ENCODE measurements at places on chromosomes 2 and 18. TPM values are rescaled to one million over a fixed set of nuclear protein-coding genes. Genes with fewer than 3 reads are reported as not detected.

Gene OST4
- total RNA-seq = 195 TPM

Gene SESTD1
- total RNA-seq = 66.1 TPM

Gene SOX11
- total RNA-seq = not detected

Gene CHN1
- total RNA-seq = 1.4 TPM

Gene TMEM200C
- total RNA-seq = not detected

Gene ACTR2
- total RNA-seq = 270 TPM

Gene IGFBP5
- not detected for total RNA-seq

Gene ZNF396
- total RNA-seq = 3.2 TPM

Gene UGT1A8
- total RNA-seq = not detected

Gene ABHD3
- 27.6 TPM for total RNA-seq

Gene WIPF1
- total RNA-seq = 377 TPM

Gene TIGD1
- 13.6 TPM for total RNA-seq

- DNase-seq = no peak
Observed at GRCh38 chr2:181241366-181241765, 215.8 kb upstream of the ITGA4 start.

DNA sequence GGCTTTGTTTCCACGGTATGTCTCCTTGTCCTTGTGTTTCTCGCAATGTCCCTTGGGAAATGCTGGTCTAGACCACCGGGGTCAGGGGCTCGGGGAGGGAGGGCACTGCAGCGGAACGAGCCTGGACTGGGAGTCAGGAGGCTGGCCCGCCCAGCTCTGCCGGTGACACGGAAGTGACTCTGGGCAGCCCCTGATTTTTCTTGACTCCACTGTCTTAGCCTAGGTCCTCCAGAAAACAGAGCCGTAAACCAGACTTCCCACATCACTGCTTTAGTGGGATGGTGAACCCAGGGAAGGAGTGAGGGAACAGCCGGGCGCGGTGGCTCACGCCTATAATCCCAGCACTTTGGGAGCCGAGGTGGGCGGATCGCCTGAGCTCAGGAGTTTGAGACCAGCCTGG, 144.2 kb downstream of the ASB1 start:
- no peak for DNase-seq

DNA sequence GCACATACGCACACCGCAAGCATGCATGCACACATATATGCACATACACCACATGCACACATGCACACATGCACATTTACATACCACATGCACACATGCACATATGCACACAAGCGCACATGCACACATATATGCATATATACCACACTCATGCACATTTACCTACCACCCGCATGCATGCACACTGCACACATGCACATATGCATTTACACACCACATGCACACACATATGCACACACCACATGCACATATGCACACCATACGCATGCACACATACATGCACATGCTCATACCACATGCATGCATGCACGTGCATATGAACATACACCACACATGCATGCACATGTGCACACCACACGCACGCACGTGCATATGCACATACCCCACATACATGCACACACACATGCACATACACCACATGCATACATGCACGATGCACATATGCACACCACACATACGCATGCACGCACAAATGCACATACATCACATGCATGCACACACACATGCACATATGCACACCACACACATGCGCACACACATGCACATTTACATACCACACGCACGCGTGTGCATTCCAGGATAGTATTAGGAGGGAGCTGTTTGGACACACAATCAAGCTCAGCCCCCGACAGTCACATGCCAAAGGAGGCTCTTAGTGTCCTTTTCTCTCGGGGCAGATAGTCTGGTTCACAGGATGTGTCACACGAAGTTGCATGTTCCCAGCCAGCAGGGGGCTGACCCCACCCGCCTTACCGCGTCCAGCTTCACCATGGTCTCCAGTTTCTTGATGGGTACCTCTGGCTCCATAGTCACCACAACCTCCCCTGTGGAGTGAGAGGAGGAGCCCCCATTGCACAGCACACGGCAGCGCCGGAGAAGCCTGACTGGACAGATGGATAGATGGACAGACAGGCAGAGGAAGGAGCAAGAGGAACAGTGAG, 5.9 kb downstream of the OTOF start:
- DNase-seq = no peak

- DNase-seq = no peak
Observed at GRCh38 chr2:74043345-74044329, 58.9 kb downstream of the TET3 start.

DNA sequence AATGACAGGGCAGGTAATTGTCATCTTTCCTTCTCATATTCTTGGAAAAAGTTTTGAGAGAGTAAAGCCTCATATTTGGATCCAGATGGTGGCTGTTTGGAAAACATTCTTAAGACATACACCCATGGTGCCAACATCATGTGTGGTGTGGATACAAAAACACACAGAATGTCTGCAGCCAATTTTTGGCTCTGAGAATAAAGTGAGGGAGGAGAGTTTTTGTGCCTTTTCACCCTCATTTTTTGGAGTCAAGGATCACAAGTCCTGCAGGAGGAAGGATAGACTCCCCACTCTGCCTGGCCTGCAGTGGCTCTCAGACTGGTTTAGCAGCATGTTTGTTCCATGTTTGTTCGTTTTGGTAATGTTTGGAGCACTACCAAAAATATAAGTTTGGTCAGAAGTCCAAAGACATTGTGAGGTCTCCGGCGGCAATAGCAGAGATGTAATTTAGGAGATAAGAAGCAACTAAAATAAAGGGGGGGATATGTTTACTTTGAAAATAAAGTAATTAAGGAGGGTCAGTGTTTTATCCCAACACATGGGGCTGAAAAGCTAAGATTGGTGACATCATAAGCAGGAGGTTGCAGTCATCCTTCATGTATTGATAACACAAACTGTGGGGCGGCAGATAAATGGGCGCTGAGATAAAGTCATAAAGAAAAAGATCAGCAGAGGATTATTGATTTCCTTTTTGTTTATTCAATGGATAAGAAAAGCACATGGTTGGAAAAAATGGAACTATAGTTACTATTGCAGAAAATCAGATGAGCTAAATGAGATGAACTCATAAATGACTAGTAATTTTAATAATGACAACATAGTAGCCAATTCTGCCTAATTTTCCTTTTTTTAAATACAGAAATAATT, 655 bp downstream of the NOSTRIN start:
- DNase-seq = no peak

GRCh38 chr18:13452871-13453680, 234.5 kb downstream of the LDLRAD4 start:
- DNase-seq = no peak

DNA sequence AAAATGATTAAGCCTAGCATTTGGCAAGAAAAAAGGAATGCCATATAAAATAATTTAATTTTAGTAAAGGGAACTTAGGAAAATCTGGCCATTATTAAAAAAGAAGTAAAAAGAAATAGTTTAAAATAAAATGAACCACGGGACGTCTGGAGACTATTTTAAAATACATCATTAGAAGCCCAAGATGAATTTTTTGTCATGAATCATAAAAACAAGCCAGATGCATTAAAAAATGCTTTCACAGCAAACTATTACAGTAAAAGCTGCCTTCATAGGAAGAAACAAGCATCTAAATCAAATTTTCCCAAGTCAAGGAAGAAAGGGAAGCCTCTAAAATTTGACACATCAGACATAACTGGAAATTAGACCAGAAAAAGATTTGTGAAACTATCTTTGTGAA, 33.0 kb downstream of the COL5A2 start:
- no peak for DNase-seq

GRCh38 chr2:216887138-216887537, 27.3 kb upstream of the TNP1 start:
- no peak for DNase-seq

DNA sequence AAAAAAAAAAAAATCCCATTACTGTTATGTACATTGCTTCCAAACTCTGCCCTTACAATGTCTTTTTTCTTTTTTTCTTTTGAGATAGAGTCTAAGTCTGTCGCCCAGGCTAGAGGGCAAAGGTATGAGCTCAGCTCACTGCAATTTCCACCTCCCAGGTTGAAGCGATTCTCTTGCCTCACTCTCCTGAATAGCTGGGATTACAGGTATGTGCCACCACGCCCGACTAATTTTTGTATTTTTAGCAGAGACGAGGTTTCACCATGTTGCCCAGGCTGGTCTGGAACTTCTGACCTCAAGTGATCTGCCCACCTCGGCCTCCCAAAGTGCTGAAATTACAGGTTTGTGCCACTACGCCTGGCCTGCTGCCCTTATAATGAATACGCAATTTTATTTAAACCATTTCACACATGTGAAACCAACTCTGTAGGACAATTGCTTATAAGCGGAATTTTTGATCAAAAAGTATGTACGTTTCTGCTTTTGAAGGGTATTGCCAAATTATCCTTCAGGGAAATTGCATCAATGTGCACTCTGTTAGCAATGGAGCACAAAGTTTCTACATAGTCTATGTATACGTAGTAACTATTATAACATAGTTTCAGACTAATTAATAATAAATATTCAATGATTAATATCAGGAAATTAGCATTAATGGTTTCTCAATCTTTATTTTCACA, 55.7 kb upstream of the ACTR3 start:
- no peak for DNase-seq

GRCh38 chr18:74598350-74599001, 806 bp downstream of the ZNF407 start:
- peak; percentile 85 for DNase-seq

- DNase-seq = no peak
Observed at GRCh38 chr2:53234548-53234903, 533.1 kb upstream of the CHAC2 start.

DNA sequence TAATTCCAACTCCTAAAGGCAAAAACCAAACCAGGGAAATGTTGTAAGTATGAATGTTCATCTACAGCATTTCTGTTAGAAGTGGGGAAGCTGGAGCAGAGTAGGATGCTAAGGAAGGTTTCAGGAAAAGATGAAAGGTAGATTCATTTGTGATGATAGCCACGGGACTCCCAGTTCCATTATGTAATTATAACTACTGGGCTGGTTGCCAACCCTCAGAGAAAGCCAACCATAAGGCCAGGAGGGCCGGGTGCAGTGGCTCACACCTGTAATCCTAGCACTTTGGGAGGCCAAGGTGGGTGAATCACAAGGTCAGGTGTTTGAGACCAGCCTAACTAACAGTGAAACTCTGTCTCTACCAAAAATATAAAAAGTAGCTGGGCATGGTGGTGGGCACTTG, 288.9 kb upstream of the ETAA1 start:
- DNase-seq = no peak

GRCh38 chr2:222813177-222813843, 47.5 kb upstream of the ACSL3 start:
- no peak for DNase-seq

GRCh38 chr2:158191076-158191895, 89.6 kb downstream of the UPP2 start:
- peak; percentile 65 for DNase-seq

- no peak for DNase-seq
Observed at GRCh38 chr2:18861951-18862350, 272.6 kb upstream of the NT5C1B start.

GRCh38 chr2:74930811-74931486, 27.5 kb upstream of the POLE4 start:
- DNase-seq = no peak

All from B cell (primary cell).